Stimulated activated memory B cell treated with anti-CD40 and anti-IgM and Interleukin-4, amounts not matched to agents 10 μg/mL and 1 μg/mL and 100 μg/mL, for 72 hours (primary cell): ENCODE measurements at places on chromosomes 3 and 15.
A peak's percentile ranks its signal among the peaks of the same experiment; 100 is the strongest.

GRCh38 chr3:153958635-153959595, 162.3 kb upstream of the ARHGEF26 start:
- no peak for ATAC-seq

- ATAC-seq: no peak
Observed at GRCh38 chr3:157586293-157586692, 83.1 kb upstream of the VEPH1 start.

- ATAC-seq: no peak
Observed at GRCh38 chr3:101778385-101779046, 495 bp upstream of the NXPE3 start.

DNA sequence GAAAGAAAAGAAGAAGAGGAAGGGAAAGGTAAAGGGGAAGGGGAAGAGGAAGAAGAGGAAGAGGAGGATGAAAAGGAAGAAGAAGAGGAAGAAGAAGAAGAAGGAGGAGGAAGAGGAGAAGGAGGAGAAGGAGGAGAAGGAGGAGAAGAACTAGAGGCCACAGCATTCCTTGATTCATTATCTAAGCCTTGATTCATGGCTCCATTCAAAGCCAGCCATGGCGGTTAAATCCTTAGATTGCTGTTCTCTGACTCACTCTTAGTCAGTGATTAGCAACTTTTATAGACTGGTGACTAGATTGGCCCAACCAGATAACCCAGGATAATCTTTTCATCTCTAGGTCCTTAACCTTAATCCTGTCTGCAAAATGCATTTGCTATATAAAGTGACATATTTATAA, 47.6 kb downstream of the OSTN start:
- ATAC-seq: no peak

DNA sequence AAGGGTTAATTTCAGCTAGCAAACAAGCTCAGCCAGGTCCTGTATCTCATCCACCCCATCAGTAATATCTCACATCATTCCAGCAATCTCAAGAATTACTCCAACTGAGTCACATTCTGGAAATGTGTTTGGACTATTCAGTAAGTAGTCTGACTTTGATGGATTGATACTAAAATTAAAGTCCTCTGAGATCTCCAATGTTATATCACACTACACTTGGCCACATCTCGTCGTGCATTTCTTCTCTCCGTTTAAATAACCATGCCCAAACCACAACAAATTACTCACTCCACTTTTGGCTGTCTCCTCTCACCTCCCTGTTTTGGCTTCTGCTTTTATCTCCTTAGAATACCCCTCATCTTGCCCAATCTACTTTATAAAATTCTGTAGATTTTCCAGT, 292.2 kb downstream of the PYDC2 start:
- no peak for ATAC-seq

GRCh38 chr3:160953686-160954085, 151.5 kb downstream of the B3GALNT1 start:
- no peak for ATAC-seq

DNA sequence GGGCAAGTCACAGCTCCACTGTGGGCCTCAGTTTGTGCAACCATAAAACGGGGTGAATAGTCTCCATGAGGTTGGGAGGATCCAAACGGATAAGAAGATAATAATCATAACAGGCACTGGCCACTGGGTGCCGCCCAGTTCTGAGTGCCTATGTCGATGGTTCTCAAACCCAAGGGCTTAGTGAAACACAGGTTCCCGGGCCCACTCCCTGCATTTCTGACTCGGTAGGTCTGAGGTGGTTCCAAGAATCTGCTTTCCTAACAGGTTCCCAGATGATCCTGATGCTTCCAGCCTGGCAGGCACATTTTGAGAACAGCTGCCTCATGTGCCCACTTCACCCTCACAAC, 21.2 kb downstream of the ALS2CL start:
- no peak for ATAC-seq

GRCh38 chr15:90620379-90621067, 90.8 kb downstream of the CRTC3 start:
- ATAC-seq: peak; percentile 84

- no peak for ATAC-seq
Observed at GRCh38 chr3:156867174-156867573, 41.0 kb downstream of the LEKR1 start.

DNA sequence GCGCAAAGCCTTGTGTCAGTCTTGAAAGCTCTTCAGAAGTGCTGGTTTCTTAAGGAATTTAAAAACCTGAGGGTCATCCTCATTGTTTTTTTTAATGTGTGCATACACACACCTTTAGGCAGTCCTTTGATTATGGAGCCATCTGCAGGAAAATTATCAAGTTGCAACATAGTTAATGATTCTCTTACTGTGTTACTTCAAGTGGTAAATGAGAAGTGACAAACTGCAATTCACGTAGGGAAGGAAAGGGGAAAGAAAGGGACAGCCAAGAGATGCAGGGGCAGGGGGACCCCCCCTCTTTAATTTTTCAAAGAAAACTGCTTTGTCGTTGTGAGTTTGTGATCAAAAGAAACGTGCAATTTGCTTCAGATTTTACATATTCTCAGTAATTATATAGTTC, 162.4 kb upstream of the CGNL1 start:
- peak; percentile 47 for ATAC-seq

DNA sequence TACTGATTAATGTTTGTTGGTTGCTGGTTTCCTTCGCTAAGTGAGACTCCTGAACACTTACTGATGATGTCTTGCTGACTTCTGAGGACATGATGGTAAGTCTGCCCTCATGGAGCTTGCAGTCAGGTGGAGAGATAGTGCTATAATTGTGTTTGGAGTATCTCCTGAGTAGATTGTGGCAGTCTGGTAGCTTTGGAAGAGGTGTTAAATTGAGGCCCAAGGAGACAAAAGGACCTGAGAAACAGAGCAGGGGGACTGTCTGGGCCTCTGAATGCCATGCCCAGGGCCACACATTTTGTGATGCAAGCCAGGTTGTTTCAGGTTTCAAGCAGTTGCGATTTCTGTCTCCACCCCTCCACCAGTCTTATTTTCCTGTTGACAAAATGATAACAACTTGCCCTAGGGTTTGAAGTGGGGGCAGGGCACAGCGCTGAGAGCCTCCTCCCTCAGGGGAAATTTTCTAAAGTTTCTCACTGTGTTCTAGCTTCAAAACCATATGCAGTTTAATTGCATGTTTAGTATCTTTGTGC, 16.7 kb downstream of the SMAD3 start:
- peak; percentile 15 for ATAC-seq

GRCh38 chr15:75154461-75155062, 47.1 kb upstream of the C15orf39 start:
- ATAC-seq: no peak

DNA sequence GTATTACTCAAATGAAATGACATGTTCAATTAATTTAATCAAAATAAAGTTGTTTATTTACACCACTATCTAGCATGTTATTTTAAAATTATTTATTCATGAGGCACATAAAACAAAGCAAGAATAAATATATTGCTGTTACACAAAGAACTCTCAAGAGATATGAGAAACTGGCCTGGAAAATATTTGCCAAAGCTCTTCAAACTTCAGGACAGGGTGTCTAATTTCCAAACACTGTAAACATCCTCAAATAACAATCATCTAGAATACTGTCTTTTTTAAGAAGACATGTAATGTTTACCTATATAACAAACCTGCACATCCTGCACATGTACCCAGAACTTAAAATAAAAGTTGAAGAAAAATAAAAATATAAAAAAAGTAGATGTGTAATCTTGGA, 876.6 kb downstream of the TUSC7 start:
- ATAC-seq: no peak

DNA sequence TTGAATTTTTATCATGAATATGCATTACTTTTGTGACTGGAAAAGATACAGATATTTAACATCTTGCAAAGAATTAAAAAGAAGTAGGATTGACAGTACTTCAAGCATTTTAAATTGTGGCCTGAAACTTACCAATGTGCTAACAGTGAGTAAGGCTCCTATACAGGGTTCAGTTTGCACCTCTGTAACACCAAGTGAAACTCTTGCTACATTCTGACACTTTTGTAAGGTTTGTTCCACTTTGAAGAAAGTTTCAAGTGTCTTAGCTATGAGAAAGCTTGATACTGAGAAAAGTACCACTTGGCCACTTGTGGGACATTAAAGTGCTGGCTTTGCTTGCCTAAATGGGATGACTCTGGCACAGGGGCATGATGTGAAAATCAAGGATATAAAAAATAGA, 289.2 kb downstream of the CTNNB1 start:
- no peak for ATAC-seq

- no peak for ATAC-seq
Observed at GRCh38 chr3:170737498-170738162, 132.4 kb downstream of the RPL22L1 start.

DNA sequence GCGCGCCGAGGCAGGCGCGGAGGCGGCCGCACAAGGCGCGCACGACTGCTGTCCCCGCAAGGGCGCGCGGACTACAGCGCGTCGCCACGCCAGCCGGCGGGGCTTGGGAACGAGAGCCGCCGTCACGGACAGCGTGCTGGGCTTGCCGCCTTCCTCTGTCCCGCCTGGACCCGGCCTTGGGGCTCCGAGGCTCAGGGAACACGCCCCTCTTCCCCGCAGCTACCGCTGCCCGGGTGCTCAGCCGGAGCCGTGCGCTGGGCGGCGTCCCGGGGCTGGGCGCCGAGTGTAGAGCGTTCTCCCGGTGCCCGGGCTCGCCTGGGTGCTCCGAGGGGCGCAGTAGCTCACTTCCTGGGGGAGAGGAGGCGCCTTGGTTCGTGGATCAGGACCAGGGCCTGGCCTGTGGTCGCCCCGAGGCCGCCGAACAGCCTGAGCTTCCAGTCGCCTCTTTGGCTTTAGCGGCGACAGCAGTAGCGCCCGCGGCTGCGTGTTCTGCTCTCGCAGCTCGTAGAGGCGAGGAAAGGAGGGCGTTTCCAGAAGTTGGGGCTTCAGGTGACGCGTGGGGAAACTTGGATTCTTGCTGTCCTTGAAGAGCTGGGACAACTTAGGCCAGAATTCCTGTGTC, 226.7 kb upstream of the C2CD4B start:
- ATAC-seq: peak; percentile 32

DNA sequence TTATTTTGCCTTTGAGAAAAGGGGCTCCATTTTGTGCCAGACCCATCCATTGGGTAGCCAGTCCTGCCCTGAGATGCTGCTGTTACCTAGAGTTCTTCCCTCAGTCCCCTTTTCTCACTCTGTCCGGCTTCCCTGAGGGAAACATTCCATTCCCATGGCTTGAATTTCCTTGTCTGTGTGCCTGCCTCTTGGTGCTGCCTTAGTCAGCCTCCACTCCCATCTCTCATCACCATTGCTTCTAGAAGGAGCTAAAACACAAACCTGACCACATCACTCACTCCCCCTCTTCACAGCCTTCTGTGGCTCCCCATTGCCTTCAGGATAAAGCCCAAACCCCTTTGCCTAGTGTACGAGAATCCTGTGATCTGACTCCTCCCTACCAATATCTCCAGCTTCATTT, 25.2 kb upstream of the C2CD4B start:
- ATAC-seq: no peak

GRCh38 chr3:128491691-128491940, 1.4 kb downstream of the GATA2 start:
- ATAC-seq: no peak

GRCh38 chr3:99430348-99431134, 207.9 kb upstream of the COL8A1 start:
- no peak for ATAC-seq

DNA sequence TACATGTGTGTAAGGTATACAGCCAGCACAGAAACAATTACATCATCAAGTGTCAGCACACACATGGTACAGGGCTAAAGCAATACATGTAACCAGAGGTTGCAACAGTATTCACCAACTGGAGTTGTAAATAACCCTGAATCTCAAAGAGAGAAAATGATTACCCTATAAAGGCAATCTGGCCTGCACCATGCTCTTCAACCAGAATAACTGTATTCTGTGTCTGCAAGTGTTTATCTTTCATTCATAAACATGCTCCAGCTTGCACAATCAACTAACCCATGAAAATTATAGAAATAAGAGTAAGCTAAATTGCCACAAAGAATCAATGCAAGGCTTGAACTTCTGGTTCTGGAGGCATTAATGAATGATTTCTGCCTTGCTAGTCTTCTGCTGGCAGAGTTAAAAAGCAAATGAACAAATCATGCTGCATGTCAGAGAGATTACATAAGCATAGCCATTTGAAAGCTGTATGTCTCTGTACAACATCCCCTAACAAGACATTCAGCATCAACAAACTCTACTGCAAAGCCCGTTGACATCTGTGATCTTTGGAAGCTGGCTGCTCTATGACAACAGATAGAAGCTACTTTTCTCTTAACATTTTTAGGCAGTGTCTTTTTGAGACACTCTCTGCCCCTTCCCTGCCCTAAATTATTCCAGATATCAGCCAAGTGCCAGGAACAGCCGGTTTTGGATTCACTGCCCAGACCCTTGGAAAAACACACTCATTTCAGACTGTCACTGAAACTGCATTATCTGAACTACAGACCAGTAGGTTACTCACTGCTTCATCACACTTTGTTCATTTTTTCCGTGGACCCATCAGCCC, 871.0 kb downstream of the OTOL1 start:
- no peak for ATAC-seq

- ATAC-seq: no peak
Observed at GRCh38 chr3:99662838-99663570, 24.6 kb downstream of the COL8A1 start.

- no peak for ATAC-seq
Observed at GRCh38 chr3:130946882-130947281, 53.0 kb downstream of the ATP2C1 start.

DNA sequence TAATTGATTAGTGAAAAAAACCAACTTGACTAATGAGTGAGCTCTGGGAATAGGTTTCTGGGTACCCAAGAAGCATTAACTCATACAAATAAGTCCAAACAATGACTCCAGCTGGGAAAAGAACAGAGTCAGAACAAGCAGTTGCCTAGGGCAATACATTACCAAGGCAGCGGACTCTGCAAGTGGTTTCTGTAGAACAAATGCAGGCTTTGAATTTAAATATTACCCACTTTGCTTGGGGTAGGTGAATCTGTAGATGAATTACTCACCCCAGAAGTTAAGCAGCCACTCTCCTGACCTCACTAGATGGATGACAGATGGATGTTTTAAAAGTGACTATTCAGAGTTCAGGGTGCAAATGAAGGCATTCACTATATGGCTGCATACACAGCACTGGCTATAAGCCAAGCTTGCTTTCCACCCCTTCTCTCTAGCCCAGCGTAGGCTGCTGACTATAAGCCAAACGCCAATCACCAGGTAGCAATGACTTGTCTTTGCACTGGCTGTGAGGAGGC, 73.1 kb upstream of the BHLHE40 start:
- no peak for ATAC-seq

- ATAC-seq: peak; percentile 90
Observed at GRCh38 chr3:36891701-36892160, 53.1 kb downstream of the TRANK1 start.

DNA sequence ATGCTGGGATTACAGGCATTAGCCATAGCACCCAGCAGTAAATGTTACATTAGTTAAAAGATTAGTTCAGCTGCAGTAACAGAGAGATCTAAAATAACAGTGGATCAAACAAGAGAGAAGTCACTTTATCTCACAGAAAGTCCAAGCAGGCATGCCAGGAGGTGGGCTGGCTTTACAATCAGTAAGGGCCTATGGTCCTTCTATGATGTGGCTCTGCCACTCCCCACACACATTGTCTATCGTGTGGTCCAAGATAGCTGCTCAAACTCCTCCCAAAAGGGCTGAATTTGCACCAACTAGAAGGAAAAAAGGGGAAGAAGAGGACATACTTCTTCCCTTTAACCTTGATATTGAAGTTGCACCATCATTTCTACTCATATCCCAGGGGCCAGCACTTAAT, 4.6 kb upstream of the RUVBL1 start:
- no peak for ATAC-seq

- no peak for ATAC-seq
Observed at GRCh38 chr15:61613729-61614128, 384.6 kb upstream of the RORA start.

GRCh38 chr15:25054943-25055342, 100.2 kb downstream of the SNRPN start:
- no peak for ATAC-seq
